ENCODE measurements at places on chromosomes 2 and 18.

DNA sequence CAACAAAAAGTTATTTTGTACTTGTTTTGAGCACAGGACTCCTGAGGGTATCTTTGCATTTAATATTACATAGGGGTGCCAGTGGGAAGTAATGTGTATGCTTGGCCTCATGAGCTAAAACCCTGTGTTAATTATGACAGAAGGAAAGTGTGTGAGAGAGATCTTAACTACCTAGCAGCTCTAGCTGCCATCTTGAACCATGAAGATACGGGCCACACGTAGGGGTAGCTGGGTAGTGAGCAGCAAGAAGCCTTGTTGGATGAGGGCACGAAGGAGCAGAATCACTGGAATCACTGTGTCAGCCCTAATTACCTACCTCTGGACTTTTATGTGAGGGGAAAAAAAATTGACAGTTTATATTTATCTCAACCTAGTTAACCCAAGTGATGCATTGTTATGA is 15.4 kb upstream of the CASP10 start:
- no peak for DNase-seq

- no peak for DNase-seq
Measured at GRCh38 chr2:32357318-32358110, 691 bp downstream of the BIRC6 start.

- DNase-seq, result no peak
Measured at GRCh38 chr2:22604136-22604535, 780.8 kb upstream of the KLHL29 start.

- no peak for DNase-seq
Measured at GRCh38 chr18:48904091-48904490, 46.7 kb downstream of the SMAD7 start.

- DNase-seq, result no peak
Measured at GRCh38 chr18:78906066-78906465, 73.6 kb upstream of the SALL3 start.

Data from esophagus squamous epithelium (tissue), 5 donors.